ENCODE measurements at places on chromosomes 6 and 20. TPM values are rescaled to one million over a fixed set of nuclear protein-coding genes. Genes with fewer than 3 reads are reported as not detected.

The SLC35F1 gene
- total RNA-seq, result 0.19 TPM

The FRMD1 gene
- not detected for total RNA-seq

The PLA2G7 gene
- total RNA-seq, result not detected

The TUBB2B gene
- total RNA-seq, result not detected

The GJA10 gene
- total RNA-seq, result not detected

The GPLD1 gene
- 0.29 TPM for total RNA-seq

The BNIP5 gene
- not detected for total RNA-seq

The ATP5F1E gene
- total RNA-seq, result 82.2 TPM

The FLRT3 gene
- total RNA-seq, result not detected

The PSORS1C2 gene
- total RNA-seq, result not detected

The RAB22A gene
- 10.5 TPM for total RNA-seq

The GPR63 gene
- total RNA-seq, result 1.7 TPM

The TRIM10 gene
- total RNA-seq, result 0.38 TPM

The APCDD1L gene
- total RNA-seq, result not detected

The HCRTR2 gene
- total RNA-seq, result not detected

The BMP6 gene
- total RNA-seq, result 0.40 TPM

The MTO1 gene
- 40.7 TPM for total RNA-seq

The NAPB gene
- 7.6 TPM for total RNA-seq

The HSF2 gene
- total RNA-seq, result 16.0 TPM

The CST3 gene
- total RNA-seq, result 0.26 TPM

All from activated CD4-positive, alpha-beta memory T cell treated with anti-CD3 and anti-CD28 coated beads for 36 hours (primary cell).